ENCODE measurements at places on chromosomes 3 and 15.

GRCh38 chr3:25728101-25728500 lies 55.1 kb downstream of the NGLY1 start:
- peak; percentile 25 for DNase-seq

DNA sequence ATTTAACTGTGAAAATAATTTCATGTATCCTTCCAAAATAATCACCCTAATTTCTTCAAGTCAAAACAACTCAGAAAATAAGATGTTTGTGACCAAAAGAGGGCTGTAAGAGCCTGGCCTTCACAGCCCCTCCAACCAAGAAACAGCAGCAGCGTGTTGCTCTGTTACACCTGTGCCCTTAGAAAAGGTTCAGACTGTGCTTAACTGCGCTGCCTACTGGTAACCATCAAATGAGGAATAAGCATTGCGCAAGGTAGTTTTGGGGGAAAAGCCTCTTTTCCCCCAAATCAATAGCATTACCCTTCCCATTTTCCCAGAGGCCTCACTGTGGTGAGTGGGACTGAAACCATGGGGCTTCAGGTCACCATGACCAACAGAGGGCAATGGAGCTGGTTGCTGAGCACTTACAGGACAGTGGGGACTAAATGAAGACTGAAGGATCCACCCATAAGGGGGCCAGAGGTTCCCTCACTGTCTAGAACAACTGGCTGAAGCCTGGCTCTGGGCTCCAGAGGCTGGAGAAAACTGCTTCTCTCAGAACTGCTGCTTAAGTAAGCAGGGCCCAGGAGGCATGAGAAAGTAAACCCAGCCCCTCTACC lies 110.7 kb downstream of the PLCH1 start:
- no peak for DNase-seq

DNA sequence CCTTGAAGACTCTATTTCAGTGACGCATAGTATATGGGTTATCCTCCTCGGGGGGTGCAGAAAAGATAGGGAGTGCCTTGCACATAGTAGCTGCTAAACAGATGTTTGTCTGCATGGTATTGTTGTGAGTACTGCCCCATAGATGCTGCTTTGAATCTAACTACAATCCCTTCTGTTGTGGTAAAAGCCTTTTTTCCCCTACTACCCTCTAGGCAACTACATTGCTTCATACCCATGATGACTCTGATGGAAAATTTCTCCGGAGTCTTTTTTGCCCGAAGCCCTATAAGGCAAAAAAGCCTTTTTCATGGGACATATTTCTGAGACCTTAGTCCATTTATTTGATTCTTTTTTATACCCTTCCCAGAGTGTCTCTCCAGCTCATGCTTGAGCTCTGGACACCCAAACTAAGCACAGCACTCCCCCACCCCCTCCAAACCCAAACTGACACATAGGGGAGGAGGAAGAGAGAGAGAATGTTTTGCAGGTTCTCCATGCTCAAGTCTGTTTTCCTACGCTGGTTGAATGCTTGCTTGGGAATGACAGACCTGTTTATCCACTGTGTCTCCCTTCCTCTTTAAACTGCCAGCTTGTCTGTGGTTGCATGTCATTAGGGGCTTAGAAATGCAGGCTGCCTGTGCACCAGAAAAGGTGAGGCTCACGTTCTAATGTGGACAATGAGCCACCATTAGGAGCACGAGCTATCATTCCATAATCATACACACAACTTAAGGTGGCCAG lies 52.9 kb downstream of the LRTM1 start:
- DNase-seq, result no peak

- DNase-seq, result no peak
Observed at GRCh38 chr3:12753275-12754028, 5.6 kb downstream of the TMEM40 start.

DNA sequence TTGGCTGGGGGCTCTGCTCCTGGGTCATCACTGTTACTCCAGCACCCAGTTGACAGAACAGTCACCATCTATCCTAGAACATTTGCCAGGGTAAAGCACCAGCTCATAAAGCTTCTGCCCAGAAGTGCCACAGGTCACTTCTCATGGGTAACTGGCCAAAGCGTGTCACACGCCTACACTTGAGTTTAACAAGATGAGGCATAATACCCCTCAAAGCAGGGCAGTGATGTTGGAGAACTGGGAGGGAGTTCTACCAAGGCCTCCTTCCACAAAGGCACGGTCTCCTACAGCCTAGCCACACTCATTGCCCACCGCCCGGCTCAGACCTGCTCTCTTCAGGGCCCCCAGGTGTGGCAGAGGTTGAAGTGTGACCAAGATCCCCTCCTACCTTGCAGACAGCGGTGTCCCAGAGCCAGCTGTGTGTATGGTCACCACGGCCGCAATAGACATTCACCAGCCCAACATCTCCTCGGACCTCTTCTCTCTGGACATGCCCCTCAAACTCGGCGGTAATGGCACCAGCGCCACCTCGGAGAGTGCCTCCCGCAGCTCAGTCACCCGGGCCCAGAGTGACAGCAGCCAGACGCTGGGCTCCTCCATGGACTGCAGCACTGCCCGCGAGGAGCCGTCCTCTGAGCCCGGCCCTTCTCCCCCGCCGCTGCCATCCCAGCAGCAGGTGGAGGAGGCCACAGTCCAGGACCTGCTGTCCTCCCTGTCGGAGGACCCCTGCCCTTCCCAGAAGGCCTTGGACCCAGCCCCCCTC lies 107.7 kb downstream of the ETFA start:
- no peak for DNase-seq

GRCh38 chr15:87949151-87949574 lies 307.4 kb downstream of the NTRK3 start:
- peak; percentile 80 for DNase-seq

GRCh38 chr3:99012051-99012450 lies 110.6 kb upstream of the DCBLD2 start:
- no peak for DNase-seq

DNA sequence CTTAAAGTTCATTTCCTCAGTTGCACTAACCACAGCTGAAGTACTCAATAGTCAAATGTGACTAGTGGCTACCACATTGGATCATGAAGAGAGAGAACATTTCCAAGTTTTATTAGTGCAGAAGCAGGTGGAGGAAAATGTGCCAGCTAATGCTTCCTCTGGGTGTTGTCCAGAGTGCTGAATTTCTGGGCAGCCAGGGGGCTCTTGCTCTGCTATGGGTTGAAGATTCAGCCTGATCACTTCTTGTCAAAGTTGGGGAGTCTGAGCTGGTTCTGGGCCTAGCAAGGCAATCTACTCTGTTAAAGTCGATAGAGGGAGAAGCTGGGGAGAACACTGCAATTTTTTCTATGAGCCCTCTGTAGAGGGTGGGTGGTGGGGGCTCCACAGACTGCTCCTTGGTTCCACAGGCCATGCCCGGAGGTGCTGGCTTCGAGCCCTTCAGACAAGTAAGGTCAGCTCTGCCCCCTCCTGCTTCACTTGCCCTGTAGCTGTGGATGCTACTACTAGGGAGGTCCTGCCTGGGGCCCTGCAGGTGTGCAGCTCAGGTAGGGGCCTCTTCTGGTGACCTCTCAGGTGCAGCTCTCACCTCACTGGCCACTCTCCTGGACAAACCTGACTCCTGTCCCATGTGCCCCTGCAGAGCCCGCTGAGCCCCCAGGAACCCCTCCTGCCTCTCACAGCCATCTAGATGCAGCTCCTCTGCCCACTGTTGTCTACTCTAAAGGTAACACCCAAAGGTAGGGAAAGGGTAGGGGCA lies 8.2 kb downstream of the ALG3 start:
- DNase-seq, result no peak

GRCh38 chr15:68553314-68553993 lies 25.3 kb upstream of the CORO2B start:
- no peak for DNase-seq

- no peak for DNase-seq
Observed at GRCh38 chr3:37569991-37570390, 291.7 kb upstream of the CTDSPL start.

- DNase-seq, result peak; percentile 83
Observed at GRCh38 chr15:70120958-70121623, 23.4 kb upstream of the TLE3 start.

- no peak for DNase-seq
Observed at GRCh38 chr3:177281292-177282118, 84.2 kb upstream of the TBL1XR1 start.

- no peak for DNase-seq
Observed at GRCh38 chr15:89496155-89497098, at the start of gene RHCG. RHCG (minus strand) TSS chr15:89496583; CDS start chr15:89496544, 39 bp downstream.

GRCh38 chr3:48784426-48785120 lies 63.1 kb downstream of the PRKAR2A start:
- no peak for DNase-seq

DNA sequence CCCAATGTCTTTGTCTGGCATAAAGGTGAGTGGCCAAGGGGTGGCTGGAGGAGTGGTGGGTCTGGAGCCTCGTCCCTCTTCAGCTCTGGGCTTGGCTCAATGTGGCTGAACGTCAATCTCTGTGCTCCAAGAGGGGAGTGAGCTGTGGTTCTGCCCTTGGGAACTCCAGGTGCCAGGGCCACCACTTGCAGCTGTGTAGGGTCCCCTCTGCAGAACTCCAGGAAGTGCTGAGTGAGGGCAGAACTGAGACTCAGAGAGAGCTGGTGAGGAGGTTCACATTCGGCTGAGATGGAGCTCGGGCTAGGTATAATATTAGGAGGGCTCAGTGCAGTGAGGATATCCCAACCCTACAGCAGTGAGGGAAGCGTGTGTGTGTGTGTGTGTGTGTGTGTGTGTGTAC lies 11.6 kb downstream of the DUOX1 start:
- no peak for DNase-seq

GRCh38 chr3:186953011-186953487 lies 22.7 kb downstream of the ST6GAL1 start:
- DNase-seq, result no peak

- DNase-seq, result no peak
Observed at GRCh38 chr15:57380854-57381253, 4.5 kb downstream of the CGNL1 start.

DNA sequence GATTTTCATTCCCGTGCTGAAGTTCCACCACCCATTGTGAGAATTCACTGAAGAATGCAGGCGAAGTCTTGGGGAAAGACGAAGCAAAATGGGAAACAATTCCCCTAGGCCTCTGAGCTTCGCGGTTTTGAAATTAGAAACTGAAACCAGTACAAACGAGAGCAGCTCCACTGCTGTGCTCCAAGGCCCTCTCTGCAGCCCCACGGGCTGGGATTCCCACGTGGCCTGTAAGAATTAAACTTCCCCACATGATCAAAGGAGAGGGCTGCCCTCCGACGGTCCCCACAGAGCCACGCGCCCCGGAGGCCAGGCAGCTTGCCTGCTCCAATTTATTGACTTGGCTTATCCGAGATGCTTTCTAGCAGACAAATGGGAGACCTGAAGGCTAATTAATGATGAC lies 144.0 kb downstream of the GREM1 start:
- peak; percentile 34 for DNase-seq

DNA sequence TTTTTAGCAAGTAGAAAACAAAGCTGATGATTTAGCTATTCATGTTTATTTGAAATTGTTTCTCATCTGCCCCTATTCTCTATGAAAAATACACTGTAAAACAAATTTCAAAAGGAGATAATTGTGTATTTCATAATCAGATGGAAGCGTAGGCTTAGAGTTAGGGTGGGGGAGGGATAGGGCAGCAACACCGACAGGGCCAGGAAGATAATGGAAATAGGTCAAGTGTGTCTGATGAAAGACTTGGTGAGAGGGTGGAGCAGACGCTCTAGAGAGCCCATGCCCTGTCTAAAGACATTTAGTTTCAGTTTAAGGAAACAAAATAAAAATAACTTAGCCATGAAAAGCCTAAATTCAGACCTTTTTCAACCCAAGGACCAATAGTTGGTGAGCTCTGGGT lies 51.6 kb upstream of the ARL6 start:
- no peak for DNase-seq

DNA sequence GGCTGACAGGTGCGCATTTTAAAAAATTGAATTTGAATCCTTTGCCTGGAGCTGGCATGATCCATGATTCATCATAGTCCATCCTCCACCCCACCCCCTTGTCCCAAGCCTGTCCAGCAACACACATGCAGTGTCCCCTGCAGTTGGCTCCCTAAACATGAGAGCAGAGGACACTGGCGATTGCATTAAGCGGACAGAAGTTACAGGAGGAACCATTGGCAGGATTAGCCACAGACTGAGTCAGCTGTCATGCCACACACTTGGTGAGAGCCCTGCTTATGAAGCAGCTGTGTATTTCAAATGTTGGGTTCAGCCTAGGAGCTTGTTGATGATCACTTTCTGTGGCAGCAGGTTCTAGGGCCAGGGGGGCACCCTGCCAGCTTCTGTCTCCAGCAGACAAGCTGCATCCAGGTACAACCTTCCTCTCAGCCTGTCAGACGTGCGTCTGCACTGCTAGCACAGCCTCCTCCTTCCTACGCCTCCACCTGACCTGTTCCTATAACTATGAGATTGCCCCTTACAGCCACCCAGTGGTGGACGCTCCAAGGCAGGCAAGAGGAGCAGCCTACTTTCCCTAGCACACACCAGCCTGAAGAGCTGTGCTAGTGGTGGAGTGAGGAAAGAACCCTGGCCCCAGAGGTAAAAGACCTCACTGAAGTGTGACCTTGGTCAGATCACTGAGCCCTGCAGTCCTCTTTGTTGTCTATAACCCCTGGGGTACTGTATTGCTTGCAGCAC lies 121.9 kb downstream of the SLCO3A1 start:
- no peak for DNase-seq

- no peak for DNase-seq
Observed at GRCh38 chr3:56918111-56918568, 116.4 kb upstream of the ARHGEF3 start.

DNA sequence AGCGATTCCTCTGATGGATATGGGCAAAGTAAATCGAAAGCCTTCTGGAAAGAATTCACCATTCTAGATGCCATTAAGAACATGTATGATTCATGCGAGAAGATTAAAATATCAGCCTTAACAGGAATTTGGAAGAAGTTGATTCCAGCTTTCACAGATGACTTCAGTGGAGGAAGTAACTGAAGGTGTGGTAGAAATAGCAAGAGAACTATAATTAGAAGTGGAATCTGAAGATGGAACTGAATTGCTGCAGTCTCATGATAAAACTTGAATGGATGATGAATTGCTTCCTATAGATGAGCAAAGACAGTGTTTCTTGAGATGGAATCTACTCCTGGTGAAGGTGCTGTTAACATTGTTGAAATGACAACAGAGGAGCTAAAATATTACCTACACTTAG lies 30.1 kb upstream of the TBC1D23 start:
- DNase-seq, result no peak

DNA sequence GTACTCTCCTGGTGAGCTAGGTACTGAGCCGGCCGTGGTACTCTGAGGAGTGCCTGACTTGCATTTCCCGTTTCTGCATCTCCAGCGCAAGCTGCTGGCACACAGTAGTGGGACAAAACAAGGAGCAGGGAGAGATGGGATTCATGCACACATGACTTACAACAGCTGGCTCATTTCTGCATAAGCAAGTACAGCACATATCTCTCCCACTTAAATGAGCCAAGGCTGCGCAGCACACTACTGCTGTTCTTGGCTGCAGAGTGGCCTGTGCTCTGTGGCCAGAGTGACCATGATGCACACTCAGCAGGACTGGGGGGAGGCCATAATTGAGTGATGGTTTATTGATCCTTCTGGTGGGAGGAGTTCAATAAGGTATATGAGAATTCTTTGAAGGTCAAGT lies 59.2 kb upstream of the ABHD17C start:
- DNase-seq, result no peak

DNA sequence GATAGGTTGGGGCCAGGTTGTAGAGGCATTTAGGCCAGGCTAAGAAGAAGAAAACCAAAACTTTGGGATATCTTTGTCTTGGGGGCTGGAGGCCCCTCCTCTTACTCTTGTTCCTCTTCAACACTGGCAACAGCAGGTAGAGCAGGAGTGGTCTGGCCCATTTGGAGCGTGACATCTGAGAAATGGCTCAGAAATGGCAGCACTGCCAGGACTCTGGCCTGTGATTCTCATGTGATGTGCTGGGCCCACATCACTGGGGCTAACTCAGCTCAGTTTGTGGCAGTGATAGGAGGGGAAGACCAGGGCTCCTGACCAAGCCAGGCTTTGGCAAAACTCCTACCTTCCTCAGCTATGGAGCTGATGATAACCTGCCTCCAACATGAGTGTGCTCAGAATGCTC lies 18.5 kb downstream of the PATL2 start:
- DNase-seq, result no peak
